ENCODE measurements at places on chromosomes 4 and X.

DNA sequence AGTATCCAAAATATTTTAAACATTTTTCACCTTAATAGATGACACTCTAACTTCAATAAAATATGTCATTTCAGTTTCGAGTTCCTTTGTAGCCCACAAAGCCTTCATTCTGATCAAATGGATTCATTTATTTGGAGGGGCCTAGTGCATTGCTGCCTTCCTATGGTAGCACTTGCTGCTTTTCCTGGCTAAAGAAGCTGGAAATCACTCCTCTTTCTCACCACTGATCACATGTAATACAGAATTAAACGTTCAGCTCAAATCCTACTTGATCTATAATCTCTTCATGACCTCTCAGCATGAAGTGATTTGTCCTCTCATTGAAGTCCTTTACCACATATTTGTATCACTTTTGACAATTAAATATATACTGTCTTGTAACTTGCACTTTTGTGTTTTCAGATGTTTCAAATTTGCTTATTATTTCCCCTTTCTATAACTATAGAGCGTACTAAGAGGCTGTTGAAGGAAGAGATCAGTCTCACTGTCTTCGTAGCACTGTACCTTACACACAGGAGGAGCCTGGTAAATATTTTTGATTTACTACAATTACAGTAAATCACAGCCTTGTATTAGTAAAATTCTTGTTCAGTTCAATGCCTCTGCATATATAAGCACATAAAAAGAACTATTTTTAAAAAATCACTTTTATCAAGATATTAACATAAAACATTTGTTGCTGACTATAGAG, 555 bp downstream of the CFI start:
- no peak for DNase-seq

DNA sequence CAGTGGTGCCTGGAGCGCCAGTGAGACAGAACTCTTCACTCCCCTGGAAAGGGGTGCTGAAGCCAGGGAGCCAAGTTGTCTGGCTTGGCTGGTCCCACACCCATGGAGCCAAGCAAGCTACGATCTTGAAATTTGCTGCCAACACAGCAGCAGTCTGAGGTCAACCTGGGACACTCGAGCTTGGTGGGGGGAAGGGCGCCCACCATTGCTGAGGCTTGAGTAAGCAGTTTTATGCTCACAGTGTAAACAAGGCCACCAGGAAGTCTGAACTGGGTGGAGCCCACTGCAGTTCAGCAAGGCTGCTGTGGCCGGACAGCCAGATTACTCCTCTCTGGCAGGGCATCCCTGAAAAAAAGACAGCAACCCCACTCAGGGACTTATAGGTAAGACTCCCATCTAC, 149.5 kb downstream of the EDA2R start:
- no peak for DNase-seq

DNA sequence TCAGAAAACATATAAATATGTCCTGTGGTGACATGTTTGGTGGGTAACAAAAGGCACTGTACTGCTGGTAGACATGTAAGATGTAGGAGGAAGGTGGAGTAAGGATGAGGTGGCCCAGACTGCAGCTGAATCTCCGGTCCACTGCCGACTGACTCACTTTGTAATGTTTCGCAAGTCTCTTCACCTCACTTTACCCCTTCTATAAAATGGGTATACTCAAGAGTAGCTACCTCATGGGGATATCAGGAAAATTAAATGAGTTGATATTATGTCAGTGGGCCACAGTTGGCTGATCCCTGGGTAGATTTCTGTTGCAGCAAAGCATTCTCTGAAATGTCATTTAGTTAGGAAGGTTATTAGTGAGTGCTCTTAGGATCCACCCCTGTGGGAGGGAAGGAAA, 22.1 kb downstream of the MRFAP1 start:
- DNase-seq, result no peak

DNA sequence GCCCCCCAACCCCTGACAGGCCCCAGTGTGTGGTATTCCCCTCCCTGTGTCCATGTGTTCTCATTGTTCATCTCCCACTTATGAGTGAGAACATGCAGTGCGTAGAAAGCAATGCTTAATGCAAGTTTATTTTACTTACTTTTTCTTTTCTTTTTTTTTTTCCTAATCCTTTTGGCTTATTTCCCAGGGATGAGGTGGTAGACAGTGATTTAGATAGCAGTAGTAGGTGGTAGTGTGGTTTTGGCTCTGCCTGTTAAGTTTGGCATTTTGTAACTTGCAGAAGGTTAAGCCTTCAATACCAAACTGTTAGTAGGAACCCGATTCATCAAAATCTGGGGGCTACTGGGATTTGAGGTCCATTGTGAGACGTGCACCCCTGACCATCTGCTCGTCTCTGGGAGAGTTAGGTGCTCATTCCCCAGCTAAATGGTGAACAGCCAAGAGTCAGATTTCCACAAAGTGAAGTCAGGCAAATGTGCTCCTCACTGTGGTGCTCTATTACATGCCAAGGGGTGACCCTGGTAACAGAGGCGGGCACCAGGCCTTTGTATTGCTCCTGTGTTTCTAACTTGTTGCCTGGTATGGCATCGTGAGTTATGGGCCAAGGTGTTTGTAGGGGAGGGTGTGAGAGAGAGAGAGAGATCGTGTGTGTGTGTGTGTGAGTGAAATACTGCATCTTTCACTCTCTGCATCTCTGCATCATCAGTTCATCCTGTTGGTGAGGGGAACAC, 70.3 kb downstream of the PHOX2B start:
- no peak for DNase-seq

DNA sequence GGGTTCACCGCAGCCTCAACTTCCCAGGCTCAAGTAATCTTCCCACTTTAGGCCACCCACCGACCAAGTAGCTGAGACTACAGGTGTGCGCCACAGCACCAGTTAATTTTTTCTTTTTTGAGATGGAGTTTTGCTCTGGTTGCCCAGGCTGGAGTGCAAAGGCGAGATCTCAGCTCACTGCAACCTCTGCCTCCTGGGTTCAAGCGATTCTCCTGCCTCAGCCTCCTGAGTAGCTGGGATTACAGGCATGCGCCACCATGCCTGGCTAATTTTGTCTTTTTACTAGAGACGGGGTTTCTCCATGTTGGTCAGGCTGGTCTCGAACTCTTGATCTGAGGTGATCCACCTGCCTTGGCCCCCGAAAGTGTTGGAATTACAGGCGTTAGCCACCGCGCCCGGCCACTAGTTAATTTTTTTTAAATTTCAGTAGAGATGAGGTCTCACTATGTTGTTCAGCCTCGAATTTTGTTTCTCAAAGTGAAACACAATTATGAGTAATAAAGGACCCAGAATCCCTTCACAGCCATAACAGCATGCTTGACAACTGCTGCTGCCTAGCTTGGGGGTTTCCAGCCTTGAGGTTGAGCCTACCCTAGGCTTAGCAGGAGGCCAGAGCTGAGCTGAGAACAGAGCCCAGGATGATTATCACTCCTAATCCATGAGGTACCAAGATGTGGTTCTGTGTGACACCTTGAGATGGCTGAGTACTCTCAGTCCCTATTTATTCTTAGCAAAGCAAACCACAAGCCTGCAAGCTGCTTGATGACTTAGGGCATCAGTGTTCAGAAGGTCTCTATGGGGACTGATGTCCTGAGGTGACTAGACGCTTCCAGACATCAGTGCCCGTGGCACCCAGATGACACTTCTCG, 41.6 kb upstream of the NKRF start:
- DNase-seq, result peak; percentile 50

DNA sequence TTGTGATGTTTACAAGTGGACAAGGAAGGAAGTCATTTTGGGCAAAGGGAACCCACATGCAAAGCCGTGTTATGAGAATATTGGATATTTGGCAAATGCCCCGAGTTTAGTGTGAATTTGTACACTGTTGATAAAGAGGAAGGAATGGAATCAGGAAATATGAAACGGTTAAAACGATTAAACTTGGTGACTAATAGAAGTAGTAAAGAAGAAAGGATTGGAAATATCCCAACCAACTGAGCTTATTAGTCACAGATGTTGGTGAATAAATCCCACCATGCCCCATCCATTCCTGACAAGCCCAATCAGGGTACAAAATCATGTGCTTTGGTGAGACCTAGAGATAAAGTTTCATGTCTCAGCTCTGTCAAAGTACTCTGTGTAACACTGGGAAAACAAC, 22.0 kb downstream of the ARHGAP24 start:
- DNase-seq, result no peak

DNA sequence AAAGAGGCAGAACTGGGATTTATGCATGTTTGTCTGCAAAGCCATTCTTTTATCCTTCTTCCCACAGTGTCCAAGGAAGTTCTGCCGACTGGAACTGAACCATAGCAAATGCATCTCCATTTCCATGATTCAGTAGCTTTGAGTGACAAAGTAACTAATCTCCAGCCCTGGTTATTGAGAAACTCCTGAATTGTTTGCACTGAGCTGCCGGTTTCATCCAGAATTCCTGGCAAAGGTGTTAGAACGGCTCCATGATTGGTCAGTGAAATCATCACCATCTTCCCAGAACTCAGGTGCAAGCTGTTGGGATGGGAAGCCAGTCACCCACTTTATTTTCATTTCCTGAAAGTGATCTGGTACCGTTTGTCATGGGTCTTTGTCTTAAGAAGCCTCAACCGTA, 47.0 kb upstream of the SLC34A2 start:
- DNase-seq, result no peak

DNA sequence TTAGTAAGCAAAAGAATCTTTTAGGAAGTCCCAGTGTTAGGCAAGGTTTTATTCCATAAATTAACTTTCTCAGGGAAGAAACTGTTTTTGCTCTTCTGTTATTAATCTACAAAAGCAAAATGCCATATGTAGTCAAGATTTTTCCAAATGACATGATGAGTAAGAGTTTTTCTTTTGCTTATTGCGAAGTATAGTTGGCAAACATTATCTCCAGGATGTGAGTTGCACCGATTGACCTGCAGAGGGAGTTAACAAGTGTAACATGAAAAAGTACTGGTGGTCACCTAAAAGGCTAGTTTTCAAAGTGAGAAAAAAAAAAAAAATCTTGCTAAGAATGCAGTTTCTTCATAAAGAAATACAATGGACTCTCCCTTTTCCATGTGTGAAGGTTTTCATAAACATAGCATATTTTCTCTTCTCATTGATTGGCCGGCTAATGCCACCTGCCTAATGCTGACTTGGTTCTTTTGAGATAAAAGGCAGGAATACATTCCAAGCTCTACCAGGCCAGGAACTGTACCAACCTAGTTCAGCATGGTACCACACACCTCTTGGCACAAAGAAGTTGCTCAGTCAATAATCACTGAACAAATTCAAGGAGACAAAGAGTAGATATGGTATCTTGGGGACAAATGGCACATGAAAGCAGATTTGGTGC, 100.2 kb downstream of the LNX1 start:
- no peak for DNase-seq

DNA sequence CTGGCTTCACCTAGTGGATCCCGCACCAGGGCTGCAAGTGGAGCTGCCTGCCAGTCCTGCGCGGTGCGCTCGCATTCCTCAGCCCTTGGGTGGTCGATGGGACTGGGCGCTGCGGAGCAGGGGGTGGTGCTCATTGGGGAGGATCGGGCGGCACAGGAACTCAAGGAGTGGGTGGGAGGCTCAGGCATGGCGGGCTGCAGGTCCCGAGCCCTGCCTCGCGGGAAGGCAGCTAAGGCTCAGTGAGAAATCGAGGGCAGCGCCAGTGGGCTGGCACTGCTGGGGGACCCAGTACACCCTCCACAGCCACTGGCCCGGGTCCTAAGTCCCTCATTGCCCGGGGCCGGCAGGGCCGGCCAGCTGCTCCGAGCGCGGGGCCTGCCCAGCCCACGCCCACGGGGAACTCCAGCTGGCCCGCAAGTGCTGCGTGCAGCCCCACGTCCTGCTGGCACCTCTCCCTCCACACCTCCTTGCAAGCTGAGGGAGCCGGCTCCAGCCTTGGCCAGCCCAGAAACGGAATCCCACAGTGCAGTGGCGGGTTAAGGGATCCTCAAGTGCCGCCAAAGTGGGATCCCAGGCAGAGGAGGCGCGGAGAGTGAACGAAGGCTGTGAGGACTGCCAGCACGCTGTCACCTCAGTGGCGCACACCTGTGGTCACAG, 27.6 kb upstream of the PGRMC1 start:
- DNase-seq, result no peak

GRCh38 chrX:55523356-55523755, 33.7 kb upstream of the USP51 start:
- DNase-seq, result no peak

GRCh38 chr4:46379101-46379500, 10.8 kb downstream of the GABRA2 start:
- DNase-seq, result no peak

DNA sequence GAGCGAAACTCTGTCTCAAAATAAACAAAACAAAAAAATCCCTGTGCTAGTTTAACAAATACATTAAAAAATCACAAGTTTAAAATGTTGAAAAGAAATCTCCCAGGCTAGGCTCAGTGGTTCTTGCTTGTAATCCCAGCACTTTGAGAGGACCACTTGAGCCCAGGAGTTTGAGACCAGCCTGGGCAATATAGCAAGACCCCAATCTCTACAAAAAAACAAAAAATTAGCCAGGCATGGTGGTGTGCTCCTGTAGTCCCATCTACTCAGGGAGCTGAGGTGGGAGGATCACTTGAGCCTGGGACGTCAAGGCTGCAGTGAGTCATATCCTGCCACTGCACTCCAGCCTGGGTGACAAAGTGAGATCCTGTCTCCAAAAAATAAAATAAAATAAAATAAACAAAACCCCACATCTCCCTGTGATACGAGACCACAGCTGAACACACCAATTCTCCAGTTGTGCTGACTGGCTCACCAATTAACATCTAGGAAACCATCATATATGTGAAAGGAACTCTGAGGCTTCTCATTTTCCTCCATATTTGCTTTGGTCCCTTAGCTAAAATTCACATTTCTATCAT, 7.3 kb downstream of the RPS4X start:
- peak; percentile 33 for DNase-seq

GRCh38 chrX:2401590-2402360, 99.0 kb downstream of the DHRSX start:
- DNase-seq, result no peak

GRCh38 chr4:184645904-184646610, 3.2 kb downstream of the CASP3 start:
- DNase-seq, result no peak

DNA sequence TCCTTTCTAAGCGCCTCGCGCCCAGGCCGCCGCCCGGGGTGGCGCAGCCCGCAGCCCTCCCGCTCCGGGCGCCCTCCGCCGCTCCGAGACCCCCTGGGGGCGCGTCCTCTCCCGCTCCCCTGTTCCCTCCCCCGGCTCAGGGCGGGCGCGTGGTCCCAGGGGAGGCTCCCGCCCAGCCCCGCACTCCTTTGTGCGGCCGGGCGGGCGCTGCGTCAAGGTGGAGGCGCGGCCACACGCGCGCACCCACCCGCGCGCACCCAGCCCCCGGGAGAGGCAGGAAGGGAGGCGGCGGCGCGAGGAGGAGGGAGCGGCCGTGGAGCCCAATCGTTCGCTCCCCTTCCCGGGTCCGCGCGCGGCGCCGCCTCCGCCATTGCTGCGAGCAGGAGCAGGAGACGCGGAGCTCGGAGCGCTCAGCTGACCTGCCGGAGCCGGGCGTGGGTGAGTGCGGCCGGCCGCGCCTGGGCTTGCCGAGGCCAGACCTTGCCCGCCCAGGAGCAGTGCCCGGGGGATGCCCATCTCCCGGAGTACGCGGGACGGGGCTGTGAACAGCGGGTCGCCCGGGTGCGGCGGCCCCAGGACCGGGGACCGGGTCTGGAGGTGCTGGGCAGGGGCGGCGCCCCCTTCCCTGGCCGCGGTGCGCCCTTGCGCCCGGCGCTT, at the start of gene NSG1:
Gene NSG1 (plus strand): TSS at position 367 of the 657 bp plus-strand sequence. CDS start 528 bp downstream, outside the sequence.
- DNase-seq, result peak; percentile 69

GRCh38 chr4:185837415-185838103, 25.6 kb upstream of the SORBS2 start:
- DNase-seq, result no peak
